Activated T-helper 1 cell treated with anti-CD3 and anti-CD28 coated beads, Interleukin-12 subunit alpha, Interleukin-12 subunit beta, Interleukin-2, Interleukin-4 antibody, amounts not matched to agents 30 ng/mL and 10 ng/mL and 1 ng/mL, durations not matched to agents 14 hours and 24 hours and 36 hours (primary cell): ENCODE measurements at places on chromosomes 11 and 22. TPM values are rescaled to one million over a fixed set of nuclear protein-coding genes. Genes with fewer than 3 reads are reported as not detected.

Gene CABP4
- 0.86 and 0.96 TPM in 2 replicates for total RNA-seq

Gene RASGRP2
- 15.8 and 19.5 TPM in 2 replicates for total RNA-seq

- no peaks in the 10 kb centered on the region for H3K4me1 ChIP-seq
- no peak overlapping the region for H3K4me3 ChIP-seq
- H3K27ac ChIP-seq, result no peak overlapping the region
- H3K27me3 ChIP-seq, result no peaks in the 10 kb centered on the region
Measured at GRCh38 chr22:32542677-32543357, 68.2 kb downstream of the FBXO7 start.

GRCh38 chr11:2298795-2299761 lies 2.6 kb downstream of the C11orf21 start:
- H3K27me3 ChIP-seq, result no peaks in the 10 kb centered on the region
- peak overlapping the region; percentile 48 for H3K27ac ChIP-seq
- H3K4me1 ChIP-seq, result peaks cover 25% of the 10 kb centered on the region
- no peaks in the 10 kb centered on the region for H3K36me3 ChIP-seq
- DNase-seq, result no peak

- no peak overlapping the region for H3K27ac ChIP-seq
- H3K4me1 ChIP-seq, result peaks cover 16% of the 10 kb centered on the region
- no peak overlapping the region for H3K4me3 ChIP-seq
- H3K27me3 ChIP-seq, result peaks cover 60% of the 10 kb centered on the region
- no peak for DNase-seq
- no peaks in the 10 kb centered on the region for H3K36me3 ChIP-seq
Measured at GRCh38 chr11:12824281-12825041, 150.2 kb downstream of the TEAD1 start.

- H3K27ac ChIP-seq, result no peak overlapping the region
- peaks cover 16% of the 10 kb centered on the region for H3K4me1 ChIP-seq
- DNase-seq, result no peak
- H3K36me3 ChIP-seq, result no peaks in the 10 kb centered on the region
Measured at GRCh38 chr11:108959874-108960273, 295.0 kb downstream of the DDX10 start.

DNA sequence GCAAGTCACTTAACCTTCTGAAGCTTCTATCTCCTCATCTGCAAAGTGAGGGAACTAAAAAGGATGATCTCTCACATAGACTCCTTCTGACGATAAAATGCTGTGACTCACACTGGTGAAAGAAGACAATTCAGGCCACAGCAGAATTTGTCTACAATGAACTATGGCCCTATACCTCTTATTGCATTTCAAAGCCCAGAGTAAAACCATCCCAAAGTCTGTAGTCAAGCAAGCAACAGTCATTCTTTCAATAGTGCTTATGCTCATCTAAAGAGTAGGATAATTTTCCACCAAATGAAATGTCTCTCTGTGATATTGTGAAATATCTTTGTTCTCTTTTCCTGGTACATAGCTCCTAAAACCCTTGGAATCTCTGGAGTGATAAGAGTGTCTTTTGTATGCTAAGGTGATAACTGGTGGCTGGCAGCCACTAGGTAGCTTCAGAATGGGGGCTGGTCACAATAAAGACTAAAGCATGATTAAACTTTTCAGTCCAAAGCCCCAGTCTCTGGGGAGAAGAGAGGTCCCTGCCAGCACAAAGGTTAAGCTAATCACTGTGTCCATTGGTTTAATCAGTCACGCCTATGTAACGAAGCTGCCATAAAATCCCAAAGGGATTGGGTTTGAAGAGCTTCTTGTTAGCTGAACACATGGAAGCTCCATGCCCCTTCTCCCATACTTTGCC lies 30.8 kb downstream of the SYTL2 start:
- H3K4me3 ChIP-seq, result no peak overlapping the region
- no peaks in the 10 kb centered on the region for H3K27me3 ChIP-seq
- no peak overlapping the region for H3K27ac ChIP-seq
- H3K4me1 ChIP-seq, result peaks cover 61% of the 10 kb centered on the region
- DNase-seq, result no peak

DNA sequence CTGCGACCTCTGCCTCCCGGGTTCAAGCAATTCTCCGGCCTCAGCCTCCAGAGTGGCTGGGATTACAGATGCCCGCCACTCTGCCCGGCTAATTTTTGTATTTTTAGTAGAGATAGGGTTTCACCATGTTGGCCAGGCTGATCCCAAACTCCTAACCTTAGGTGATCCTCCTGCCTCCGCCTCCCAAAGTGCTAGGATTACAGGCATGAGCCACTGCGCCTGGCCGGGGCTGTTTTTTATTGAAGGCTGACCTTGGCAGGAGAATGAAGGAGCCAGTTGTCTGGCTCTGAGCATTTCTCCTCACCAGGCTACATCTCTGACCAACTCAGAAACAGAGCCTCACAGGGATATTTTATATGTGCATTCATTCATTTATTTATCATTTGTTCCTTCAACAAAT lies 2.3 kb downstream of the KIAA1671 start:
- peaks cover 25% of the 10 kb centered on the region for H3K4me1 ChIP-seq
- DNase-seq, result no peak
- no peak overlapping the region for H3K27ac ChIP-seq
- H3K4me3 ChIP-seq, result no peak overlapping the region
